ENCODE measurements at places on chromosomes 7 and 10.

- DNase-seq = no peak
These were observed 33.2 kb downstream of the DOCK4 start for GRCh38 chr7:112172870-112173567.

DNA sequence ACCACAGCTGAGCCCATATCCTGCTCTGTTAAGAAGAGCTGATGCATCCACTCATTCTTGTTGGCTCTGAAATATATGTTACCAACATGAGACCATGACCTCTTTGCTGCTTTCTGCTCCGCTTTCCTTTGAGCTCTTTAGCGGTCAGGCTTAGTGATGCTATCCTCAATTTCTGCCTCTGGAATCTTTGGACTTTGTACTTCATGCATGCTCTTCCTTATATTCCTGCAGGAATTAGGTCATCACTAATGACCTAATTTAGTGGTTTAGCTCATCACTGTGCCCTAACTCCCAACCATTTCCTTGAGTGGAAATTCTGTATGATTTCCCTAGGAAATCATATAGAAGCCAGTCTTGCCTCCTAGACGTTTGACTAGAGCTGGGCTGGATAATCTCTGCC lies 119.5 kb downstream of the AOAH start:
- DNase-seq = no peak

DNA sequence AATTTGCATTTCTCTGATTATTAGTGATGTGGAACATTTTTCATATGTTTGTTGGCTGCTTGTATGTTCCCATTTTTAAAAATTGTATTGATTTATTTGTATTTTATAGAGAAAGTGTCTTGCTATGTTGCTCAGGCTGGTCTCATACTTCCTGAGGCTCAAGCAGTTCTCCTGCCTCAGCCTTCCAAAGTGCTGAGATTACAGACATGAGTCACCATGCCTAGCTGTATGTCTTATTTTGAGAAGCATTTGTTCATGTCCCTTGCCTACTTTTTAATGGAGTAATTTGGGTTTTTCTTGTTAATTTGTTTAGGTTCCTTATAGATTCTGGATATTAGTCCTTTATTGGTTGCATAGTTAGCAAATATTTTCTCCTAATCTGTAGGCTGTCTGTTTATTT lies 214.2 kb upstream of the KAT6B start:
- no peak for DNase-seq

GRCh38 chr10:31758495-31758894 lies 170.1 kb downstream of the ARHGAP12 start:
- DNase-seq = no peak

DNA sequence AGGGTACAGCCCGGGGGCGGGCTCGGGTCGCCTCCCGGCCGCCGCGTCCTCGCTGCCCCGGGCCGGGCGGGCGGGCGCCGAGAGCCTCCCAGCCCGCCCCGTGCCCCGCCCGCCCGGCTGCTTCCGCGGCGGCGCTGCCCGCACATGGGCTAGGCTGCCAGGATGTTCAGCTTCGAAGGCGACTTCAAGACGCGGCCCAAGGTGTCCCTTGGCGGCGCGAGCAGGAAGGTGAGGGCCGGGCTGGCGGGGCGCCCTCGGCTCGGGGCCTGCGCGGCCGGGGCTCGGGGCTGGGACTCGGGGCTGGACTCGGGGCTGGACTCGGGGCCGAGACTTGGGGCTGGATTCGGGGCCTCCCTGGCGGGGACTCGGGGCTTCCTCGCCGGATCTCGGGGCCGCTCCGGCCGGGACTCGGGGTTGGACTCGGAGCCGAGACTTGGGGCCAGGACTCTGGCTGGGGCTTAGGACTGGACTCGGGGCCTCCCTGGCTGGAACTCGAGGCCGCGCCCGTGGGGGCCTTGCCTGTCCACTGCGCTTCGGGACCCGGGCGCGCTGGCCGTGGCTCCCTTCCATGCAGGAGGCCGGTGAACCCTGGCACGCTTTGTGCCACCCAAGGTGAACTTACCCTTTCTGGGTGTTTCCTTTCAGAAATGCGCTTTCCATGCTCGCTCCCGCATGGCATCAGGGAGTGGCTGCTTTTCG lies 534 bp downstream of the UBE3C start:
- no peak for DNase-seq

GRCh38 chr7:140000666-140001268 lies 62.0 kb downstream of the PARP12 start:
- DNase-seq = no peak

- DNase-seq = no peak
These were observed 14.6 kb downstream of the TWIST1 start for GRCh38 chr7:19102884-19103283.

DNA sequence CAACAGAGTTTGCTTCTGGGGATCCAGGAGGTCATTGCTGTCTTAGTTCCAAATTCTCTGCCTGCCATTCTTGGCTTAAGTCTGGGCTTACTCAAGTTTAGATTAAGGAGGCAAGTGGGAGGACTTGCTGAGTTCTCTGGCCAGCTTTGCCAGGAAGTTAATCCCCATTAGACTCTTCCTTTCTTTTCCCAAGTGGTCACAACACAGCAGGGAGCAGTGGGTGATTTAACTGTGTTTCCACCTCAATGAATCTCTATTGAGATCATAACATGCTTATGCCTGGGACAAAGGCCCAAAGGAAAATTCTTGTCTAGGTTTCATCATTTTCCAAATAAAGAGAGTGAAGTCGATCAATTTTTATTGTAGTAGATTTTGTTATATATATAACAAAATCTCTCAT lies 1159.6 kb downstream of the SORCS3 start:
- no peak for DNase-seq

DNA sequence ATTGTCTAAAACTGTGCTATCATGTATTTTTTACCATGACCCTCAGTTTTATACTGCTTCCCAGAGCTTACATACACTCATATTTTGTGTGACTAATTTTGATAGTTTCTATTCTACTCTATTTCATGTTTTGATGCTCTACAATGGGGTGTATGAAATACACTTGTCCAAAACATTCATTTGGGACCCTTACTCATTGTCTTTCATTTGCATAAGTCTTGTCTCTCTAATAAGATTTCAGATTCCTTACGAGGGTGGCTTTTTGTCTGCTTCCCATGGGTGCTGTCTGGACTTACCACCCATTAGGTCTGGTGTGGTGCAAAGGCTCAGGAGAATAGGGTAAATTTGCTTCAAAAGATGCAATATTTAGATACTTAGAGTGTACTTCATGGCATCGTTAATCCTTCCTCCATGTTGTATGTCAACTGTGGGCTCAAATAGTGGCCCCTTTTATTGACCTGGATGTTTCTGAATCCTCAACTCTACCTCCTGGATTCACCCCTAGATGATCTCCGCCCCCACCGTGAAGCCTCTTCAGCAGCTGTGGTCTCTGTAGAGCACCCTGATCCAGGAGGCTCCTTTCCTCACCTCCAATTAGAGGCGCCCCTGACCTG lies 3.6 kb upstream of the GIMAP5 start:
- DNase-seq = no peak

DNA sequence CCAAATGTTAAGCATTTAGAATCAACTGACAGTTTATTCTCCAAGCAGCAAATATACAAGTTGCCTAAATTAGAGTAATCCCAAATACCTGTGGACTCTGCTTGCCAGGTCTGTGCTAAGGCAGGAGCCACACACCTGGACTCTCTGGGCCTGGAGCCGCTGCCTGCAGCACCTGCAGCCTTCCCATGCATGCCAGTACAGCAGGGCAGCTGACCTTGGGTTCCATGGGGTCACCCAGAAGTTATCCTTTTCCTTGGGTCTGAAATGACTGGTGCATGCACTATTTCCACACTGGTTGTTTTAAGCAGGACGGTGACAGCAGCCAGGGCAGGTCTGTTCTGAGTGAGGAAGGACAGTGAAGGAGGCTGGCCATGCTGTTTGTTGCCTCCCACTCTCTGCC lies 573.2 kb downstream of the GLRX3 start:
- DNase-seq = no peak

DNA sequence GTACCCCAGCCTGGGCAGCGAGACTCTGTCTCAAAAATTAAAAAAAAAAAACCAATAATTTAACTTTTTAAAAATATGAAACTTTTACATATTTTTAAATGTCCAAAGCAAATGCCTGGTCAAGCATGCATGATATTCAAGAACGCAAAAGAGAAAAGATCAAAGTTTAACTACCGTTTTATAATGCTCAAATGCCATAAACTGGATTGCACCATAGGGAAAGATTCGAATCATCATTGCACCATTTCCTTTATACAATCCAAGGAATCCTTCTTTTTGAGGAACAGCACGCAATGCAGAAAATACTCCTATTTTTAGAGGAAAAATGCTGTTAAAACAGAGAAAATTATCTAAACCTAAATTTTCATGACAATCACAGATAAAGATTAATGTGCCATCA lies 20.9 kb downstream of the SLC25A16 start:
- no peak for DNase-seq

DNA sequence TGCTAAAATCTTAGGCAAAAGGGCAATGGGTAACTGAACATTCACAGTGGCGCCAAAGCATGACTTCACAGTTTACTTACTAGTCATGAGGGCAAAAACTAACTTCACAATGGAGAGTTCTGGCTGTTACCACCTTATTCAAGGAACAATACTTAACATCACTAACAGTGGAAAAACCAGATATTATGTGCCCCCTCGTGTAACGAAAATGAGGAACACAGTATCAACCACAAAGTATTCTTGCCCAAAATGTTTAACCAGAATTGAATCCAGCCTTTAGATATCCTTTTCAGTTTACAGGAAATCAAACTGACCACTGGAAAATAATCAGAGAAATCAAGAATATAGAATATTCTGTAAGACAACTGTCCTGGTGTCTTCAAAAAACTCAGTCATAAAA lies 9.5 kb downstream of the C7orf25 start:
- DNase-seq = no peak

DNA sequence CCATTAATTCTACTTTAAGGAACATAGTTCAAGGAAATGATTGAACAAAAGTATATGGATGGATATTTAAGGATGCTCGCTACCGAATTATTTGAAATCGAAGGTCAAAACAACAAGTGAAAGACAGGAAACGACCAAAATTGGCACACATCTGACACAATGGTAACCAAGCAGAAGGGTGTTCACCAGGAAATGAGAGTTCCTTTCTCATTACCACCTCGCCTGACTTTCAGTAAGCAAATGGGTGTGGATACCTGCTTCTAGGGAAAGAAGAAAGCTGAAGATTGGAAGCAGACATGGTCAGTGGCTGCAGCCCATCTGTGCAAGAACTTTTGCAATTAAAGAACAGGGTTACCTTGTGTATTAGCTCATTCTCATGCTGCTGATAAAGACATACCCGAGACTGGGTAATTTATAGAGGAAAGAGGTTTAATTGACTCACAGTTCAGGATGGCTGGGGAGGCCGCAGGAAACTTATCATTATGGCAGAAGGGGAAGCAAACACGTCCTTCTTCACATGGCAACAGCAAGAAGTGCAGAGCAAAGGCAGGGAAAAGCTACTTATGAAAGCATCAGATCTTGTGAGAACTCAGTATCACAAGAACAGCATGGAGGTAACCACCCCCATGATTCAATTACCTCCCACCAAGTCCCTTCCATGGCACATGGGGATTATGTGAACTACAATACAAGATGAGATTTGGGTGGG lies 6.2 kb upstream of the TMEM273 start:
- DNase-seq = no peak

GRCh38 chr10:57905861-57906260 lies 361.8 kb downstream of the IPMK start:
- no peak for DNase-seq

DNA sequence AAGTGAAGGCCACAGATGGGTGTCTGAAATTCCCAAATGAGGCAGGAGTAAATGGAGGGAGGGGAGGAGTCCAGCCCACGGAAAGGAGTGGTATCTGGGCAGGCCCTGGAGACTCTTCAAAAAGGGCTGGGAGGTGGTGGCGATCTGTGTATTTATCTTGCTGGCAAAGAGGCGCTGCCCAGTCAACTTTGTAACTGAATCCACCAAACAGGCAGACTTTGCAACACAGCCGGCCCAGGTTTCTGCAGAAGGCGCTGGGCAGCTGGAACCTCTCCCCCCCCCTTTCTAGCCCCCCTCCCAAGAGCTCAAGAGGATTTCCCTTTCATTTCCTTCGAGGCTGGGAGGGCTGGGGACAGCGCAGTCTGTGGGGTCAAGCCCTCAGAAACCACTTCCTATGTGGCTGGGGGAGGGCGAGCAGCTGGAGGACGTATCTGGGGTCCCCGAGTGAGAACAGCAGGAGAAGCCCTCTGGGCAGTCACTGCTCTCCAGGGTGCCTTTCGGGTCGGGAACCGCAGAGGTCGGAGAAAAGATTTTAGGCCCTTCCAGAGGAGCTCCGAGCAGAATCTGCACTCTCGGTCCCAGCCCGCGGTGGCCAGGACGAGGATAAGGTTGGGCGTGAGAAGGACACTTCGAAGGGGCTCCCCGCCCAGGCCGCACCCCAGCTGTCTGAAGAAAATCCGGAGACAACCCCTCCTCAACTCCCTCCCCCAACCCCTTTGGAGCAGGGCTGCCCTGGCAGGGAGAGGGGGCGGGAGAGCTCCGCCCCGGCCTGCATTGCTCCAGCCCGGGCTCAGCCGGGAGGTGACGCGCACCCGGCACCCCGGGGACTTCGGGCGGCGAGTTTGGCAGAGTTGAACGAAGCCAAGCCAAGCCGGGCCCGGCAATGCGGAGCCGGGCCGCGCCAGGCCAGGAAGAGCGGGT lies 965 bp downstream of the ZCCHC24 start:
- DNase-seq = no peak

GRCh38 chr7:79652619-79653018 lies 199.2 kb upstream of the MAGI2 start:
- no peak for DNase-seq

DNA sequence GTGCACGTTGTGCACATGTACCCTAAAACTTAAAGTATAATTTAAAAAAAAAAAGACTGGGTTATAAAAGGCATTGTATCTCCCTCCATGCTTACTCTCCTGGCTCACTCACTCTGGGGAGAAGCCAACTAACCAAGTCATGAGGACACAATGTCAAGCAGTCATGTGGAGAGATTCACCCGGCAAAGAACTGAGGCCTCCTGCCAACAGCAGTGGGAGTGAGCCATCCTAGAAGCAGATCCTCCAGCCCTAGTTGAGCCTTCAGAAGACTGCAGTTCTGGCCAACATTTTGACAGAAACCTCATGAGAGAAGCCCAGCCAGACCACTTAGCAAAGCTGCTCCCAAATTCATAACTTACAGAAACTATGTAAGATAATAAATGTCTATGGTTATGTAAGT lies 521.7 kb upstream of the FZD8 start:
- no peak for DNase-seq

- no peak for DNase-seq
These were observed 729.1 kb downstream of the TNS3 start for GRCh38 chr7:46852795-46853194.

- no peak for DNase-seq
These were observed 108.1 kb downstream of the CFTR start for GRCh38 chr7:117587931-117588330.

DNA sequence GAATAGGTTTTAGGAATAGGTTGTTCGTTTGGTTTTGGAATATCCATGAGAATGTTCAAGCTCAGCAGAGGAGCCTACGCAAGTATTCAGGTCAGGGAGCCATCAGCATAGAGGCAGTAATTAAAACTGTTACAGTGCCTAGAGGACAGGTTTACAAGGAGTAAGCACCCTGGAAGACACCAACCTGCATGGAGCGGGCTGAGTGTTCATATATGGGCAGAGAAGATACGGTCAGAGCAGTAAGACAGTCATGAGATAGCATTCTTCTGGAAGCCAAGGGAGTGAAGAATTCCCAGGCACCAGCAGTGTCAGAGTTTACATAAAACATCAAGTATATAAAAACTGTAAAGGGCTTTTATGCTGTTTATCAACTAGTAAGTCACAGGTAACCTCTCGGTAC lies 96.5 kb downstream of the LRRC4 start:
- DNase-seq = no peak
